Effector memory CD8-positive, alpha-beta T cell (primary cell): ENCODE measurements at places on chromosomes 13 and 19.

DNA sequence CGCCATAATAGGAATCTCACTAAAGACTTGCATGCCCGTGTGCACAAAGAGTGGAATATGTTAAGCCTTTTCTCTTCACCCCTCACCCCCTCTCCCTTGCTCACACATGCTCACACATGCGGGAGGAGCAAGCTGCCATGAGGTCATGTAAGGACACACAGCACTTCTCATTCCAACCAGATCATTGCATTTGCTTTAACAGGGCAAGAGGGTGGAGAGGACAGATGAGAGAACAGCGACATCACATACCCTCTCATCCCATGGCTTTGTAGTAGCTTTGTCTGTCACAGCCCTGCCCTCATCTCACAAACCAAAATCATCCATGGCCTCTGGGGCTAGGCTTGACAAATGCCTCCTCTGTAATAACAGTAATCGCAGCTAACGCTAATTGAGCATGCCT is 145.6 kb upstream of the FRY start:
- no peak for DNase-seq

DNA sequence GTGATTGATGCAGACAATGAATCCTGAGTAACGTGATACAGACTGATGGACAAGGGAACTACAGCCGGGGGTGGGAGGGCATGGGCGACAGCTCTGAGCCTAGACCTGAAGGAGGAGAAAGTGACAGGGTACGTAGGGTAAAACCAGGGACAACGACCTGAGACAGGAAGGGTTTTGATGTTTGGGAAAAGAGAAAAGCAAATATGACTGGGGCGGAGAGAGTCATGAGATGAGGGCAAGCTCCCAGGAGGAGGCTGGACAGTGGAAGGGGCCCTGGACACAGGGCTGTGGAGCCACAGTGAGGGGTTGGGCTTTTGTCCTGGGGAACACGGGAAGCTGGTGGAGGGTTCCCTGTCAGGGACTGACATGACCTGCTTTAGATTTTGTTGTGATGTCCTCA is 34.2 kb downstream of the ZNF611 start:
- no peak for DNase-seq

DNA sequence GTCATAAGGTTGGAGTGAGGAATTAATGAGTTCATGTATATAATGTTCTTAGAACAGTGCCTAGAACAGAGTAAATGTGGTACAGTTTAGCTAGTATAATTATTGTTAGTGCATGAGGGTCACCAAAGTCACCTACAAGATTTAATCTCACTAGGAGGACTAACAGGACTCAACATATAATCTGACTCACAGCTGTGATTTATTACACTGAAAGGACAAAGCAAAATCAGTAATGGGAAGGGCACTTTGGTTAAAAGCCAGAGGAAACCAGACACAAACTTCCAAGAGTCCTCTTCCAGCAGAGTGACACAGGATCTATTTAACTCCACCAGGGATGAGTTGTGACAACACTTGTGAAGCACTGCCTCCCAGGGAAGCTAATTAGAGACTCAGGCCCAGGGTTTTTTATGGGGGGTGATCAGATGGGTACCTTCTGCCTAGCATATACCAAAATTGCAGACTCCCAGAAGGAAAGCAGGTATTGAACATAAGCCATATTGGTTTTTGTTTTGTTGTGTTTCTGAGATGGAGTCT is 341.2 kb upstream of the DACH1 start:
- no peak for DNase-seq

DNA sequence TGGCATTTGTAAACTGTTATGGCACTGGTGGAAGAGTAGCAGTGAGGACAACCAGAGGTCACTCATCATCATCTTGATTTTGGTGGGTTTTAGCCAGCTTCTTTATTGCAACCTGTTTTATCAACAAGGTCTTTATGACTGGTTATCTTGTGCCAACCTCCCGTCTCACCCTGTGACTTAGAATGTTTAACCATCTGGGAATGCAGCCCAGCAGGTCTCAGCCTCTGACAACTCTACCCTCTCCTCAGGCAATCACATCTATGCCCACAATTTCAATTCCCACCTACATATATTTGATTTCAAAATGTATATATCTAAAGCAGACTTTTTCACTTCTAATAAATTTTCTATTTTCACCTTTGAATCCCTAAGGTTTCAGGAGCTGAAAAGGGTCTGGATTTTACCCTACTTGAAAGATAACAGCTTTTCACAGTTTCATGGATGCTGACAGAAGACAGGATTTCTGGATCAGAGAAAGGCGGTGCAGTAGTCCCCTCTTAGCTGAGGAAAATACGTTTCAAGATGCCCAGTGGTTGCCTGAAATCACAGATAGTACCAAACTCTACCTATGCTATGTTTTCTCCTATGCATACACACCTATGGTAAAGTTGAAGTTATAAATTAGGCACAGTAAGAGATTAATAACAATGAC is 1171.8 kb downstream of the DIAPH3 start:
- DNase-seq, result no peak

GRCh38 chr13:97448503-97449251 is 14.7 kb downstream of the RAP2A start:
- DNase-seq, result no peak

- DNase-seq, result no peak
Measured at GRCh38 chr19:10086591-10087192, 575 bp downstream of the SHFL start.

DNA sequence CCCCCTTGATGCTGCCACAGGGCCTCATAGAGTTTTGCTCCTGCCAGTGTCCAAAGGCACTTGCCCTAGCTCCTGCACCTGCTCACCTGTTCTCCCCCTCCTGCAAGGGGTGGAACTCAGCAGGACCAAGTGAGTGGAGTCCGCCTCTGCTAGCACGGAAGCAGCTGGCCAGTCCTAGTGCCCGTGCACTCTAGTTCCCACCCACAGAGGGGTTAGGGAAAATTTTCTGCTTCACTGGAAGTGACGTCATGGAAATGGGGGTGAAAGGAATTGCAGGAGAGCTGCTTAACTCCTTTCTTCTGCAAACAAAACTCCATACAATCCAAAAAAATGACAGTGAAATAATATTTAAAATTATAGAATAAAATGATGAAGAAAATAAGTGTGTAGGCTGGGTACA is 609.7 kb upstream of the SLITRK1 start:
- no peak for DNase-seq

- no peak for DNase-seq
Measured at GRCh38 chr19:1249990-1250436, 1.6 kb downstream of the MIDN start.

DNA sequence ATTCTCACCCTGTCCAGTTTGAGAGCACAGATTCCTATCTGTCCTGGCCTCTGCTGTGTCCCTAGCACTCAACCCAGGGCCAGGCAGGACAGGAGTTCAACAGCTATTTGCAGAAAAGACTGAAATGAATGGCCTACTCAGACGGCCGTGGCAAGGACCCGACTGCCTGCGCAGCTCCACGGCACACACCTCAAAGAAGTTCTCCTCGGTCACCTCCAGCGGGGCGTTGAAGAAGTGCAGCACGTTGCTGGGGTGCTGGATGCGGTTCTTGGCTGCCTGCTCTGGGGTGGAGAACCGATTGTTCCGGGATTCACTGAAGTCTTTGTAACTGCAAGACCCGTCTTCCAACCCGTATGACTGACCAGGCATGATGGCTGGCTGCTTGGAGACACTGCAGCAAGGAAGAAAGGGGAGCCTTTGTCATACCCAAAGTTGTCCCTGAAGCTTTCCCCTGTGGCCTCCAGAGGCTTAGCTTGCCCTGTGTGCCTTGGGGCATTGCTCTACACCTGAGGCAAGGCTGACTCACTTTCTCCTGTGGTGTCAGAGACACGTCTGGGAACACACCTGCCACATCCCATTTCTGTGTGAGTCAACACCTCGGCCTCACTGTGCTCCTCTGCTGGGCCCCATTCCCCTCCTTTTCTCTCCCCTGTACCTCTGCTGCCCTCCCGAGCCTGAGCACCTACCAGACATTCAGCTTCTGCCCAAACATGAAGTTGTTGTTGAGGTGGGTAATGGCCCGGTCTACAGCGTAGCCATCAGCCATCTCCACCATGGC is 6.8 kb upstream of the ECH1 start:
- no peak for DNase-seq

- no peak for DNase-seq
Measured at GRCh38 chr19:5644037-5644436, 21.2 kb downstream of the SAFB start.

DNA sequence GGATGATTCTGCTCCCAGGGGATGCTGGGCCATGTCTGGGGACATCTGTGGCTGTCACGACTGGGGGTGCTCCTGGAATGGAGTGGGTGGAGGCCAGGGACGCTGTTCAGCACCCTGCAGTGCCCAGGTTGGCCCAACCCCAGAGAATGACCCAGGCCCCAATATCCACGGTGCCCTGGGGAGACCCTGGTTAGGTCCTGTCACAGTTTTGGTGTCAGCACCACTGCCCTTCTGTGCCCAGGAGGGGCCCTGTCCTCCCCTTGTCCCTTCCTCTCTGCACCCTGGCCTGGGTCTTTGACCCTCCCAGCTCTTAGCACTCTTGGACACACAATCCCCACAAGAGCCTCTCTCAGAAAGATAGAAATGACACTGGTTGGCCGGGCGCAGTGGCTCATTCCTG is 85.3 kb downstream of the GADD45B start:
- no peak for DNase-seq

DNA sequence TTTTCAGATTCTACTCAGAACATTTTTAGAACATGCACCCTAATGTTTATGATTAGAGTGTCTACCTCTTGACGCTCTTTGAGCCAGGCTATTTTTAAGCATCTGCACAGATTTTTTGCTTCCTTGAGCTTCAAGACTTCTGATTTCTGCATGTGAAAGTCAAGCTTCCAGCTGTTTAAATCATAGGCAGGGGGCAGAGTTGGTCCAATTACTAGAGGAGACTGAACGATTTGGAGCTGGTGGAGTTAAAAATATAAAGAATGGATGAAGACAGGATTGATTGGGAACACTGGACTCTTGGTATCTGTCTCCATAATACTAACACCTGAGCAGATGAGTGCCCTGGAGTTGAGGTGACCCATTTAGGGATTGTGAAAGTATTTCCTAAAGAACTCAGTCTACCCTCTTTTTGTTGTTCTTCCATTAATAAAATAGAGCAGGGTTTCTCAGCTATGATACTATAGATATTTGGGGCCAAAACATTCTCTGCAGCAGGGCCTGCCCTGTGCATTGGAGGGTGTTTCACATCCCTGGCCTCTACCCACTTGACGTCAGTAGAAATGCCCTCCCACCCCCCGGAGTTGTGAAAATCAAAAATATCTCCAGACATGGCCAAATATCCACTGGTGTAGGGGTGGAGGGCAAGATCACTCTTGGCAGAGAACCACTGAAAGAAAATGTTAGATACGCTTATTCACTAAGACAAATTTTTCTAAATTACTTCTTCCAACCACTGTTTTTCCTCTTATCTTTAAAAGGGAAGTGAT is 160.1 kb downstream of the COG6 start:
- no peak for DNase-seq

- DNase-seq, result no peak
Measured at GRCh38 chr19:30471441-30471840, 99.3 kb downstream of the ZNF536 start.

DNA sequence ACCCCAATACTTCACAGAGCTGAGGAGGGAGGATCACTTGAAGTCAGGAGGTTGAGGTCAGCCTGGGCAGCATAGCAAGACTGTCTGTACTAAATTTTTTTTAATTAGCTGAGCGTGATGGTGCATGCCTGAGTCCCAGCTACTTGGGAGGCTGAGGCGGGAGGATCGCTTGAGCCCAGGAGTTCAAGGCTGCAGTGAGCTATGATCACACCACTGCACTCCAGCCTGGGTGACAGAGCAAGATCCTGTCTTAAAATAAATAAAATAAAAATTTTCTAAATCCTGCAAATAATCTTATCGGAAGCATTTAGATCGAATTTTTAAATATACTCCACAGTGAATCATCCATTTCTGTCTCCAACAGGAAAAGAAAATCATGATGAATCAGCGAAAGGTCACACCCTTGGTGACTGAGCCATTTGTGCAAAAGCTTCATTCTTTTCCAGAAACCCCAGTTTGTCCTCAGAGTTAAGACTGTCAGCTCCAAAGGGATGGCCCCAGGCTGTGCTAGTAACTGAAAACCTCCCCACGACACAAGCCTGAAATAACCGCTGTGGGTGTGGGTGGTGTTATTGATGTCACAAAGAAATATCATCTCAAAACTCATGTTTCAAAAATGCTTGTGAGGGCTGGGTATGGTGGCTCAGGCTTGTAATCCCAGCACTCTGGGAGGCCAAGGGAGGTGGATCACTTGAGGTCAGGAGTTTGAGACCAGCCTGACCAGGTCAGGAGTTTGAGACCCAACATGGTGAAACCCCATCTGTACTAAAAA is 167.6 kb downstream of the PTPRS start:
- no peak for DNase-seq

GRCh38 chr19:1000095-1000494 is at the start of gene GRIN3B:
TSS of gene GRIN3B (plus strand) at chr19:1000419. CDS start at chr19:1000438, 19 bp downstream.
- peak; percentile 44 for DNase-seq

DNA sequence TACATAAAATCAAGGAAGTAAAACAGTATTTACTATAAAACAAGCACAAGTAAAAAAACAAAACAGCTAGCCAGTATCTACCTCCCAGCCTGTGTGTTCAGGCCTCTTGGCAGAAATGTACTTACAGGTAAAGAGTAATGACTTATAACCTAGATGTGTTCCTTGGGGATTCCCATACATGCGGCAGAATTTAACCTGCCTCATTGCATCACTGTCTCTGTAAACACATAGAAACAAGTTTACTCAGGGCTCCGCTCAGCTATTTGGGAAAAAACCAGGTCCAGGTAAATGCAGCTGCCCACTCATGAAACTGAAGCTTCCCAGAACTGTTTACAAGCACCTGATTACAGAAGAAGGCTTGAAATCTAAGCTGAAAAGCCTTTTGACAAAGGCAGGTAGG is 50.7 kb upstream of the SERP2 start:
- no peak for DNase-seq

DNA sequence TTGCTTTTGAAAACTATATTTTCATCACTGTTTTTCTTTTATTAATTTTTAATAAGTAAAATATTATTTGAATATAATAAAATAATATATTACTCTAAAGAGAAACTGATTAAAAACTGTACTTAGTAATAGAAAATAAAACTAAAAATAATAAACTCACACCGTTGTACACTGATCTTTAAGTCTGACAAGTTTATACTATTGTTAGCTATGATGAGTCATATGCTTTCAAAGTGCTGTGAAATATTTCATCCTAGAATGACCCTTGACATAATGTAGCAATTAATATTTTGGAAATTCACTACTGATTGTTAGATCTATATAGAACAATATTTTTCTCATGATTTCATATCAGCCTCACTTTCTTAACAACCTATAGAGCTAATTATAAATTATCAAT is 1040.6 kb upstream of the SPRY2 start:
- DNase-seq, result no peak

- DNase-seq, result no peak
Measured at GRCh38 chr13:28678809-28679208, 19.9 kb downstream of the POMP start.

- no peak for DNase-seq
Measured at GRCh38 chr13:41053384-41053826, 7.9 kb upstream of the WBP4 start.

DNA sequence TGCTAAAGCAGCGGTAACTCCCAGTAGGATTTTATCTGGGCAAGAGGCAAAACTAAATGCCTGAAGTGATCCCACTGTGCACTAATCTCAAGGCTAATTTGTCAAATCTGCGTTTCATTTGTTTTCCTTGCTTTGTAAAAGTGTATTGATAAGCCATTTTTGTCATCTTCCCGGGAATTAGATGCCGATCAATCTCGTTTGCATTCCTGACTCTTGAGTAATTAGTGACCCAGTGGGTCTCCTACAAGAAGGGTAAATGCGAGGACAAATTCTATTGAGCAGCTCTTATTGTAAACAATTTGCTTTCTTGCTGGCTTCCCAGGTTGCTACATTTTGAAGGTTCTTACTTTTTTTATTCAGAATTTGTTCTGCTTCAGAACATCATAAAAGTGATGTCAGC is 129.7 kb downstream of the EFNB2 start:
- DNase-seq, result no peak

- DNase-seq, result no peak
Measured at GRCh38 chr13:23767838-23768237, 121.4 kb downstream of the MIPEP start.
